ENCODE measurements at places on chromosomes 7 and 10.

DNA sequence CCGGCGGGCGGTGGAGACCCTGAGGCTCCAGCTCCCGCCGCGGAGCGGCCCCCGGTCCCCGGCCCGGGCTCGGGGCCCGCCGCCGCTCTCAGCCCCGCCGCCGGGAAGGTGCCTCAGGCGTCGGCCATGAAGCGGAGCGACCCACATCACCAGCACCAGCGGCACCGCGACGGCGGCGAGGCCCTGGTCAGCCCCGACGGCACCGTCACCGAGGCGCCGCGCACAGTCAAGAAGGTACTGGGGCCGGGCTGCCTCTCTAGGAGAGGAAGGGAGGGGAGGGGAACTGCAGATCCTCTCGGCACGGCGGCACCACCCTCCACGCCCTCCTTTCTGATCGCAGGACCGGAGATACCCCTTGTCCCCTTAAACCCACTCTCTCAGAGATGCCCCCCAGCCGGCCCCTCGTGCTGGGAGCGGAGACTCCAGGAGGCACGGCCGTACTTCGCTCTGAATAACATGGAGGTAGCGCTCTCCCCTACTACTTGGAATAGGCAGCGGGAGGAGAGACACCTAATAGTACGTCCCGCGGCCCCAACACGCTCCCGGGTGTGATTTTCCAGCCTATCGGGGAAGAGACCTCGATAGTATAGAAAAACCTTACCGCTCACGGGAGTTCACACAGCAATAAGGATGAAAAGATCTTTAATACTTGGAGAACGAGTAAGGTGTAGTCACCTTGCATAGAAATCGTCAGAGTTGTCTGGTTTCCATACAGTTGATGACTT is 538 bp downstream of the AHCYL2 start:
- DNase-seq, result peak; percentile 23

- DNase-seq, result peak; percentile 48
Observed at GRCh38 chr7:139915268-139915863, 86.3 kb downstream of the TBXAS1 start.

DNA sequence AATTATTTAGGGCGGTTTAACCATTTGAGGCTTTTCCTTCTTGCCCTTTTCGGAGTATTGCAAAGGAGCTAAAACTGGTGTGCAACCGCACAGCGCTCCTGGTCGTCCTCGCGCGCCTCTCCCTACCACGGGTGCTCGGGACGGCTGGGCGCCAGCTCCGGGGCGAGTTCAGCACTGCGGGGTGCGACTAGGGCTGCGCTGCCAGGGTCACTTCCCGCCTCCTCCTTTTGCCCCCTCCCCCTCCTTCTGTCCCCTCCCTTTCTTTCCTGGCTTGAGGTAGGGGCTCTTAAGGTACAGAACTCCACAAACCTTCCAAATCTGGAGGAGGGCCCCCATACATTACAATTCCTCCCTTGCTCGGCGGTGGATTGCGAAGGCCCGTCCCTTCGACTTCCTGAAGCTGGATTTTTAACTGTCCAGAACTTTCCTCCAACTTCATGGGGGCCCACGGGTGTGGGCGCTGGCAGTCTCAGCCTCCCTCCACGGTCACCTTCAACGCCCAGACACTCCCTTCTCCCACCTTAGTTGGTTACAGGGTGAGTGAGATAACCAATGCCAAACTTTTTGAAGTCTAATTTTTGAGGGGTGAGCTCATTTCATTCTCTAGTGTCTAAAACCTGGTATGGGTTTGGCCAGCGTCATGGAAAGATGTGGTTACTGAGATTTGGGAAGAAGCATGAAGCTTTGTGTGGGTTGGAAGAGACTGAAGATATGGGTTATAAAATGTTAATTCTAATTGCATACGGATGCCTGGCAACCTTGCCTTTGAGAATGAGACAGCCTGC is 3.1 kb downstream of the FZD1 start:
- DNase-seq, result peak; percentile 71

- no peak for DNase-seq
Observed at GRCh38 chr10:131437556-131438475, 126.3 kb upstream of the TCERG1L start.

DNA sequence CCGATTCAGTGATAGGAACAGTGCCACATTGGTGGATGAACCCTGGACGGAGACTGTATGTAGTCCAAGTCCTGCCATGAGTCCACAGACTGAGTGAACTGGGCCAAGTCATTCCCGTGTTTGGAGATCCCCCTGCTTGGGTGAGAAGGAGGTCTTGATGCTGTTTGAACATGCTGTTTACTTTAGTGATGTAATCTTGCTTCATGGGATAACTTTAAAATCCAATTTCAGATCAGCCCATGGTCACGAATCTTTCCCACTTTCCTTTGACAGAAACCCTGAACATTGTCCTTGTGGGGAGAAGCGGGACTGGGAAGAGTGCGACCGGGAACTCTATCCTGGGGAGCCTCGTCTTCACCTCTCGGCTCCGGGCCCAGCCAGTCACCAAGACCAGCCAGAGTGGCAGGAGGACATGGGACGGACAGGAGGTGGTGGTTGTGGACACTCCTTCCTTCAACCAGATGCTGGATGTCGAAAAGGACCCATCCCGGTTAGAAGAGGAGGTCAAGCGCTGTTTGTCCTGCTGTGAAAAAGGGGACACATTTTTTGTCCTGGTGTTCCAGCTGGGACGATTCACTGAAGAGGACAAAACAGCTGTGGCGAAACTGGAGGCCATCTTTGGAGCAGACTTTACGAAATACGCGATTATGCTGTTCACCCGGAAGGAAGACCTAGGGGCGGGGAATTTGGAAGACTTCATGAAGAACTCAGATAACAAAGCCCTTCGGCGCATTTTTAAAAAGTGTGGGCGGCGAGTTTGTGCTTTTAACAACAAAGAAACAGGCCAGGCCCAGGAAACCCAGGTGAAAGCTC is 26.6 kb downstream of the GIMAP8 start:
- DNase-seq, result no peak

DNA sequence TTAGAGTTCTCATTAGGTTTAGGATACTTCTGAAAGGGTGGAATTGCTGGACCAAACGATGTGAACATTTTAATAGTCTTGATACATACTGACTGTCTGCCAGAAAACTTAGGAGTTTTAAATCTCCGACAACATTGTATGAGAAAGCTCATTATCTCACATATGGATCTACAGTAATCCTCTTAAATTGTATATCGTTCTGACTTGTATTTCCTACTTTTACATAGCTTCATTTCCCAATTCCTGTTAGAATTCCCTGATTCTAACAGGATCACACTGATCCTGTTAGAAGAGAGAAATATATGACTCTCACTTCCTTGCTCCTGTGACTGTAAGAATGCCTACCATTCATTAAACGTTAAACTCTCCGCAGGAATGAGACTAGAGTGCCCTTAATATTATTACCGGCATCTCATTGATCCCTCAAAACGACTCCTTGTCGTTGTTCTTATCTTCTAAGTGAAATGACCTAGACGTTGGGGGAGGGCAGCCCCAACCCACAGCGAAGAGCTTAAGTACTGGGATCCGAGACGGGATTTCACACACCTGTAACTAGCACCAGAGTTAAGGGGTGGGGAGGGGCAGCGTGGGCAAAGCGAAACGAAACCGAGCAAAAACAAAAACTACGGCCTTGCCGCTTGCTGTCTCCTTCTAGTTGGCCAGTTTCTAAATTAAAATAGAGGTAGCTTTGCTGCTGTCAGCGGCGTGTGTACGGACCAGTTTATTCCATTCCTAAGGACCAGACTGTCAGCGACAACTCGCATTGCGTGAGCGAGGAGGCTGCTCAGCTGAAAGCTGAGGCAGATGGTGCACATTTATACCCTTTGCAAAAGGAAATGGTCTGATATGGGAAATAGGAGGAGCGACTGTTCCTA is 678 bp upstream of the TMEM106B start:
- DNase-seq, result no peak

- no peak for DNase-seq
Observed at GRCh38 chr10:6398399-6398798, 181.7 kb downstream of the PRKCQ start.

DNA sequence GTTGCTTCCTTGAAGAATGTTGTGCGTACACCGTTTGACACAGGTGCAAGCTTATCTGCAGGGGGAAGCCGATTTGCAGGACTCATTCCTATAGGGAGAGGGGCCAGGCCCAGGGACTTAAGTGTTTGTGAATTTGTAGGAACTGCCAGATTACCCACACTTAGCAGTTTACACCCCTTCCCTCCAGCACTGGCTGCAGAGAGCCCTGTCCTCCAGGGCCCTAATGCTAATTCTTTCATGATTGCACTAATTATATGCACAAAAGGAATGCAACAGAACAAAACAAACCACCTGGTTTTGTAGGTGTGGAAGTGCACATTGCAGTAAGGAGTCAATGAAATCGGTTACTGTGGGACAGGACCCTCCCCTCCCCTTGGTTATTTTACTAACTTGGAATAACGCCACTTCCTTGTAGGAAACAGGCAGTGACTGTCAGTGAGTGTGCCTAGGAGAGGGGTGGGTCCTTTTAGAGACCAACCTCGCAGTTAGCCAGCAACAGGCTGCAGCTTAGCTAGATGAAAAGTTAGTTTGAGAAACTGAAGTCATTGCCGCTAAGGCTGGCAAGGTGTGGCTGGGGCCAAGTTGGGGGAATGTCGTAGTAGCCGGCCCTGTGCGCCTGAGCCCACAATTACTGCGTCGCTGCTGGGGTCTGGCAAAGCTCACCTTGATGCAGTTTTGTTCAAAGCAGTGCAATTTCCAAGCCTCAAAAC is 60.6 kb downstream of the CUX1 start:
- no peak for DNase-seq

DNA sequence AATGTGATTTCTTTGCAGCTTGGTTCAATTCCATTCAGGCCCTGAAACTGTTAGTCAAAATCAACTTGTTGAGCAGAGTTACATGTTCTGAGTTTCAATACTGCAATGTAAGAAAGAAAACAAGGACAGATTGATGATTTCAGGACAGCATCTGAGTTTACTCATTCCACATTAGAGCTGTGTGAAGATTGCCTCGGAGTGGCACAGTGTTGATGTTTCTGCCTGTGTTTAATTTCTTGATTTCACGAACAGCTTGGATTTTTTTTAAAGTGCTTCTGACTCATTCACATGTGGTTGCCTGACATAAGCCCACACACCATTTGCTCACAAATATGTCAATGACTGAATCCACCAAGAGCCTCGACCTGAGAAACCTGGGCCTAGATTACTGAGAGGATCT is 101.2 kb upstream of the PARD3 start:
- peak; percentile 91 for DNase-seq

- DNase-seq, result peak; percentile 78
Observed at GRCh38 chr10:96130326-96130995, 364 bp downstream of the ZNF518A start.

- no peak for DNase-seq
Observed at GRCh38 chr7:149153346-149153745, 6.1 kb downstream of the ZNF398 start.

DNA sequence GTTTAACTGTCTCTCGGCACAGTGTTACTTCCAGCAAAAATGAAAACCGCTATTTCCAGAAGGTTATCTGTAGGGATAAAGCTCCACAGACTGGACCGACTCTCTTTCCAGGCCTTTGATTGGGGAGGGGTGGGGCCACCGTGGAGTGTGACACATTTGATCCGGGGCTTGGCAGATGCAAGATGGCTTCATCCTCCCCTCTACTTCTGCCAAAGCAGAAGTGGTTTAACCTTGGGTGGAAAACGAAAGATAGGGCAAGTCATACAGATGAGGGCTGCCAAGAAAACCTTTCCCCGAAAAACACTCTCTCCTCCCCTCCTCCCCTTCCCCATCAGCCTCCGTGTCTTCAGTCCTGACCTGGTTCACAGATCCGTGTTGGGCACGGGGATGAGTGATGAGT is 139.7 kb upstream of the SH2B2 start:
- DNase-seq, result no peak

DNA sequence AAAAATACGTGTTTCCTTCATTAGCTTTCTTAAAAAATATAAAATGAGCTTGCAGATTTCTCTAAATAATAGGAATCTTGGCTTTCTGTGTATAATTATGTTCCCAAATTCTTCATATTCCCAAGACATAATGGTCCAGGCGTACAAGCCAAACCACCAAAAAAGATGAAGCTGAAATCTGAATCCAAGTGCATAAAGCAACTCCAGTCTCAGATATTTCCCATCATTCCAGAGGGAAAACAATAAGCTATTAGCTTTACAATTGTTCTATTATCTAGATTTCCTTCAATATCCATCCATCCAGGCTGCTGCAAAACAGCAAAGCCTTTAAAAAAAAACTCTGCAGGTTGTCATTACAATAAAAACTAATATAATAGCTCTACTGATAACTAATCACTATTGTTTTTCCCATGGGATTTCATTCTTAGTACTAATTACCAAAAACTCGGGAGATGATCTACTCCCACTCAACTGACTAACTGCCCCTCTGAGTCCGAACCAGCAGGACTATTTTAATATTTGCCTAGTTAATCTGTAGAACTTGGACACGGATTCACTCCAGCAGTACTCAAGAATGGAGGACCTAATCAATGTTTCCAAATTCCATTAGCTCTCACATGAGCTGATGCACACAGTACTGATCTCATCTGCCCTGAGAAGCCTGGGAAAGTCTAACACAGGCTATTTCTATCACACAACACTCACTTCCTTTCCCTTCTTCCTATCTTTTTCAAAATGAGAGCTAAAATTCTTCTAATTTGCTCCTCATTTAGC is 108.9 kb upstream of the ASAH2 start:
- DNase-seq, result peak; percentile 71

DNA sequence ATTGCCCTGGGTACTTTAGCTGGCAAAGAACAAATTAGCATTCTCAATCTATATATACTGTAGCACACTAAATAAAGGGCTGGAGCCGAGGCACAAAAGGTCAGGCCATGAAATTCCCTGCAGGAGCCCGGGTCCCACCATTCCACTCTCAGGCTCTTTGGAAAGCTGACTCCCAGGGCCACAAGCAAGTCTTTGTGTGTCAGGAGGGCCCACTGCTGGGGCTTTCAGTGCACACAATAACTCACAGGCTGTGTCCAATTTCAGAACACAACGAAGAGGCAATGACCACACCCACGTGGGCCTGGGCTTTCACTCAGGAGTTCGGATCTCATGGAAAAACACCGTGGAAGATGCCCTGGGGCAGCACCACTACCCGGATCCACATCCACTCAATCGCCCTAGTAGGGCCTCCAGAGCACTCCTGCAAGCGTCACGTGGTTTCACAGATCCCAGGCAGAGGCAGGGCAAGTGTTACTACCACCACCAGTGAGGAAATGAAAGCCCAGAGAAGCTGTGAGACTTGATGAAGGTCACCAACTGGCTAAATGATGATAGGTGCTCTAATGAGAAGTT is 60.3 kb downstream of the COBL start:
- no peak for DNase-seq

- peak; percentile 95 for DNase-seq
Observed at GRCh38 chr10:75111365-75111906, at the start of gene SAMD8. SAMD8 (plus strand) TSS chr10:75111656; CDS start chr10:75150529, 38,873 bp downstream.
